SK-N-SH (cell line): ENCODE measurements at places on chromosomes 4 and X. TPM values are rescaled to one million over a fixed set of nuclear protein-coding genes. Genes with fewer than 3 reads are reported as not detected.
A peak's percentile ranks its signal among the peaks of the same experiment; 100 is the strongest.

RASGEF1B gene
- polyA plus RNA-seq, result not detected in 2 replicates

HSFX1 gene
- 0.05 and 0.12 TPM in 2 replicates for polyA plus RNA-seq

HGFAC gene
- polyA plus RNA-seq, result 0.37 and 0.43 TPM in 2 replicates

KCTD8 gene
- polyA plus RNA-seq, result not detected in 2 replicates

AREG gene
- not detected in 2 replicates for polyA plus RNA-seq

PPEF1 gene
- polyA plus RNA-seq, result 0.16 and 0.58 TPM in 2 replicates

DNA sequence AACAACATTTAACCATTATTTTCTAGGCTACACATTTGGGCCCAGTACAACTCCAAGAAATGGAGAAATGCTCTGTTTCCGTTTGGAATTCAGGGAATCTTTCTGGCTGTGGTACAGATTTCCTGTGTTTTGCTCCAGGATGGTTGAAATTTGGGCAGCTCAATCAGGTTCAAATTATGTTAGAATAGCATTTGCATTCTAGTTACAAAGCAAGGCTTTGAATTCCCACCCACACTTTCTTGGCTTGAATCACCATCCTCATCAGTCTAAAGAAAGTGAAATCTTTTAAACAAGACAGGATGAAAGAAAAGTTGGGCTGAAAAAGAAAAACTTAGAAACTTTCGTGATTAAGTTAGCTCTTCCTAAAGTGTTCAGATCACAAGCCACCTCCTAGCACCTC is 98.1 kb upstream of the VCX3B start:
- no peak overlapping the region for H3K27ac ChIP-seq
- H3K36me3 ChIP-seq, result no peaks in the 10 kb centered on the region
- no peaks in the 10 kb centered on the region for H3K27me3 ChIP-seq
- no peaks in the 10 kb centered on the region for H3K4me1 ChIP-seq

DNA sequence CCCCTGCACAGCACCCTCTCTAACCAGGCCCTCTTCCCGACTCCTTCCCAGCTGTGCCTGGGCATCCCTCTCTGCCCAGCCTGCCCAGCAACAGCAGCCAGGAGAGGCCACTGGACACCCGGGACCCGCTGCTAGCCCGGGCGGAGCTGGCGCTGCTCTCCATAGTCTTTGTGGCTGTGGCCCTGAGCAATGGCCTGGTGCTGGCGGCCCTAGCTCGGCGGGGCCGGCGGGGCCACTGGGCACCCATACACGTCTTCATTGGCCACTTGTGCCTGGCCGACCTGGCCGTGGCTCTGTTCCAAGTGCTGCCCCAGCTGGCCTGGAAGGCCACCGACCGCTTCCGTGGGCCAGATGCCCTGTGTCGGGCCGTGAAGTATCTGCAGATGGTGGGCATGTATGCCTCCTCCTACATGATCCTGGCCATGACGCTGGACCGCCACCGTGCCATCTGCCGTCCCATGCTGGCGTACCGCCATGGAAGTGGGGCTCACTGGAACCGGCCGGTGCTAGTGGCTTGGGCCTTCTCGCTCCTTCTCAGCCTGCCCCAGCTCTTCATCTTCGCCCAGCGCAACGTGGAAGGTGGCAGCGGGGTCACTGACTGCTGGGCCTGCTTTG is 1.1 kb downstream of the AVPR2 start:
- H3K27me3 ChIP-seq, result peaks cover 45% of the 10 kb centered on the region
- H3K36me3 ChIP-seq, result no peaks in the 10 kb centered on the region
- DNase-seq, result peak; percentile 29
- H3K4me3 ChIP-seq, result no peak overlapping the region

GRCh38 chrX:3820167-3820566 is 106.7 kb upstream of the PRKX start:
- peak overlapping the region; percentile 70 for H3K27ac ChIP-seq
- no peaks in the 10 kb centered on the region; the same call in 1 of the 2 replicates for H3K4me1 ChIP-seq
- DNase-seq, result no peak
- peaks cover 11% of the 10 kb centered on the region for H3K36me3 ChIP-seq

- H3K36me3 ChIP-seq, result peaks cover 3% of the 10 kb centered on the region
- no peaks in the 10 kb centered on the region for H3K27me3 ChIP-seq
- no peak overlapping the region for H3K4me3 ChIP-seq
- H3K27ac ChIP-seq, result peak overlapping the region; percentile 45
These were observed 56.4 kb downstream of the SCFD2 start for GRCh38 chr4:53309321-53310040.

- no peak overlapping the region for H3K27ac ChIP-seq
- no peaks in the 10 kb centered on the region for H3K36me3 ChIP-seq
These were observed 14.6 kb downstream of the RAB9B start for GRCh38 chrX:103817502-103817901.

GRCh38 chrX:136525738-136526606 is 6.0 kb upstream of the VGLL1 start:
- no peaks in the 10 kb centered on the region; the same call in 1 of the 2 replicates for H3K27me3 ChIP-seq
- no peaks in the 10 kb centered on the region for H3K36me3 ChIP-seq
- no peak for DNase-seq
- no peak overlapping the region for H3K4me3 ChIP-seq
- no peaks in the 10 kb centered on the region for H3K4me1 ChIP-seq
- no peak overlapping the region for H3K27ac ChIP-seq

GRCh38 chr4:158013858-158014257 is 159.0 kb downstream of the GASK1B start:
- H3K4me1 ChIP-seq, result no peaks in the 10 kb centered on the region; the same call in 1 of the 2 replicates
- no peak overlapping the region for H3K4me3 ChIP-seq
- no peaks in the 10 kb centered on the region for H3K27me3 ChIP-seq
- peak overlapping the region; percentile 85 for H3K27ac ChIP-seq

DNA sequence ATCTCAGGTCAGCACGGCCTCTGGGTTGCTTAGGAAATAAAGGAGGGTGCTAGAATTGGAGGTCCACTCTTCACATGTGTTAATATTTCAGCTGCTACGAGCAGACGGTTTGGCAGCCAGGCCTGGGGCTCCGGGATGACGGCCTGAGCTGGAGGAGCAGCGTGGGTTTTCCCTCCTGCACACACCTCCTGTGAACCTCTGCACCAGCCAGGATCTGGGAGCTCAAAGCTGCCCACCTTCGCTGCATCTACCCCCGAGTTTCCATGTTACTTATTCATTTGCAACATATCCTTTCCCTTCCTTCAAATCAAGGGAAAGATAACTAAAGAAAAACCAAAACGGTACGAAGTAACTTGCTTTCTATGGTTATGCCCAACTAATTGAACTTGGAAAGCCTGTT is 13.6 kb downstream of the STOX2 start:
- no peak overlapping the region for H3K27ac ChIP-seq
- no peaks in the 10 kb centered on the region for H3K36me3 ChIP-seq
- no peaks in the 10 kb centered on the region for H3K27me3 ChIP-seq
- no peak for DNase-seq
- no peak overlapping the region for H3K4me3 ChIP-seq

DNA sequence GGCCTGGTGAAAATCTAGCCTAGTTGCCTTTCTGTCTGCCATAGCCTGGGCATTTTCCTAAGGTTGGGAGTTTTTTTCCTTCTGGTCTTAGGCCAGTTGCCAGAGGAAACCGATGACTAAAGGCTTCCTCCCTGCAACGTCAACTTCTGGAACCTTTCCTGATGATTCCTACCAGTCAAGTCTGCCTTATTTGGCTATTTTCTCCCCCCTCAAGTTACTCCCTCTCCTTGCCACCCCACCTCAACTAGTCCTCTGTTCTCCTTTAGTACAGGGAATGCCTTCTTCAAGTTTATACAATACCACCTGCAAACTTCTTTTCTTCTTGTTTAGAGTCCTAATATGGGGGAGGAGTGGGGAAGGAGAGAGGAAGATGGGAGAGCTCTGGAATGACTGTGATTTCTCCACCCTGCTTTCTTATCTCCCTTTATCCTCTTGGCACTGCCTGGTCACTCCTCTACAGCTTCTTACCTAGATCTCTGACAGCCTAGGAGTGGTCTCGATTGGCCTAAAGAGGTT is 10.6 kb downstream of the MSN start:
- peak overlapping the region; percentile 89 for H3K27ac ChIP-seq
- H3K27me3 ChIP-seq, result no peaks in the 10 kb centered on the region
- H3K4me1 ChIP-seq, result no peaks in the 10 kb centered on the region
- H3K36me3 ChIP-seq, result no peaks in the 10 kb centered on the region

DNA sequence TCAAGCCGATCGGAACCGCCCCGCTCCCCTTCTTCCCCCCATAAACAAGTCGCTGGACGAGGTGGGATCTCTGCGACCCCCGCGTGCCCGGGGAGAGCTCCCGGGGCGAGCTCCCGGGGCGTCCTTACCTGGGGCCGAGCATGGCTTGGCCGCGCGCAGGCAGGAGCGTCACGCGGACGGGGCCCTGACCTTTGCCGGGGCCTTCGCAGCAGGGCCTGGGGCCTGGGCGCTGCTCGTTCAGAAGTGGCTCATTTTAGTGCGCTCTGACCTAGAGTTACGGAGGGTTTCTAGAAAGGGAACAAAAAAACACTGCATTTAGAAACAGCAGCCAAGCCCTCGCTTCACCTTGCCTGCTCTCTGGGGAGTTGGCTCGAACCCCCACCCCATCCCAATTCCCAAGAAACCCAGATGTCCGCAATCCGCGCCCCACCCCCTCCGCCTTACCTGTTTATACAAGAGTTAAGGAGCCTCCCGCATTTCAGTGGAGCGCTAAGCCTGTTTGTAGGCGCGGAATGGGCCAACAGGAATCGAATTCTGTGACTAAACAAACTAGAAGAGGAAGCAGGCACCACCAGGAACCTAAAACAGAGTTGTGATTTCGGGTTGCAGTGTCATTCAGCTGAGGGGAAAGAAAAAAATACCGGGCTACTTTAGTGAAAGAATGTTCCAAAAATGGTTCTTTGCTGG is 814 bp upstream of the RBM47 start:
- no peaks in the 10 kb centered on the region for H3K36me3 ChIP-seq
- no peaks in the 10 kb centered on the region; the same call in none of the 2 replicates for H3K4me1 ChIP-seq
- H3K4me3 ChIP-seq, result no peak overlapping the region
- H3K27me3 ChIP-seq, result no peaks in the 10 kb centered on the region
- H3K27ac ChIP-seq, result no peak overlapping the region
- DNase-seq, result peak; percentile 21

DNA sequence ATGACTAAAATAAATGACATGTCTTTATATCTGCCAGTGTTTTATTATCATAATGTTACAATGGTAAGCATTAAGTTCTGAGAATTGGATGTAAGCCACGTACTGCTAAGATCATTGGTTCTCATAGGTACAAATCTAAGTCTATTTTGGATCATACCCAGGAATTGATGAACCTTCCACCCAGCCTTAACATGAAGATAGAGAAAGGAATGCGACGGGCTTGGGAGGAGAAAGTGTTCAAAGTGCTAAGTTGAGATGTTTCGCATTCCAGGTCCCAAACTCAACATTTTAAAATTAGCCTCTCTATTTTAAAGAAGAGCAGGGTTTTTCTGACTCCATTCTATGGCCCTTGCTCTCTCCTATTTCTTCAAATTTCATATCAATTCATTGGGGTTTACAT is 54.9 kb upstream of the FRAS1 start:
- H3K27ac ChIP-seq, result no peak overlapping the region
- no peaks in the 10 kb centered on the region for H3K4me1 ChIP-seq
- no peak for DNase-seq

- H3K4me1 ChIP-seq, result no peaks in the 10 kb centered on the region
- H3K4me3 ChIP-seq, result no peak overlapping the region
- no peaks in the 10 kb centered on the region for H3K27me3 ChIP-seq
- no peaks in the 10 kb centered on the region for H3K36me3 ChIP-seq
- DNase-seq, result no peak
- no peak overlapping the region for H3K27ac ChIP-seq
These were observed 101.3 kb downstream of the RRAGB start for GRCh38 chrX:55818673-55819375.

DNA sequence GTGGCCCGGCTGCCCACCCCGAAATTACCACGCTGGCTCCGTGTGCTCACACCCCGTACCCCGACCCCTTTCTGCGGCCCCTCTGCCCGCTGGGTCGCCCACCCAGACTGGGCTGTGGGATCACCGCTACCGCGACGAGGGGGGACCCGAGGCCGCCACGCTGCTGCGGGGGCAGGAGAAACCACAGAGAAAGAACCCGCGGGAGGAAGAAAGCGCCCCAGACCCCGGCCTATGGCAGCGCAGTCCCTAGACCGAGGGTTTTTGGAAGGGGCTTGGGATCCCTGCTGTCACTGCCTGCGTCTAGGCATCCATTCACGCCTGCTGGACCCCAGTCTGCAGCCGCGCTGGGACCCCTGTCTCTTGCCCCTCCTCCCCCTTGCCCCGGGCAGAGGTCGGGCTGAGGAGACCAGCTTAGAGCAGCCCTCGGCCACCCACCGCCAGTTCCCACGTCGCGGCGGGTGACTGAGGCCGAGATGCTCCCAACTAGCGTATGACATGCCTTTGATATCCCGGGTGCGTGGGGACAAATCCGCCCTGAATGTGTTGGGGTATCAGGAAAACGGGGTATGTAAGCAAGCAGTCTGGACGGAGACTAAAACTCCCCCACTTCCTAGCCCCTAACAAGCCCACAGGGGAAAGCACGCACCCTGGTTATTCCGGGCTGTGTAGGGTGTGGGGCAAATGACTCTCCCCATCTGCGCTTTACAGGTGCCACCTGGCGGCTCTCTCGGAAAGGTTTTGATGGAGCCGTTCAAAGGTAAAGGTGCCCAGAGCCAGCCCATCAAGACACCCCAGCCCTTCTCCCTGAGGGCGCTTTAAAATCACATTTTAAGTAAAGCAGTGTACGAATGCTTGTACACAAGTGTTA is 862 bp upstream of the INPP4B start:
- no peak overlapping the region for H3K27ac ChIP-seq
- peaks cover 26% of the 10 kb centered on the region for H3K27me3 ChIP-seq
- peaks cover 9% of the 10 kb centered on the region; the same call in 1 of the 2 replicates for H3K4me1 ChIP-seq
- H3K36me3 ChIP-seq, result no peaks in the 10 kb centered on the region

GRCh38 chrX:115679460-115679859 is 118.5 kb downstream of the PLS3 start:
- no peak overlapping the region for H3K4me3 ChIP-seq
- H3K27me3 ChIP-seq, result peaks cover 16% of the 10 kb centered on the region
- no peaks in the 10 kb centered on the region for H3K36me3 ChIP-seq
- H3K27ac ChIP-seq, result no peak overlapping the region
- DNase-seq, result peak; percentile 61

DNA sequence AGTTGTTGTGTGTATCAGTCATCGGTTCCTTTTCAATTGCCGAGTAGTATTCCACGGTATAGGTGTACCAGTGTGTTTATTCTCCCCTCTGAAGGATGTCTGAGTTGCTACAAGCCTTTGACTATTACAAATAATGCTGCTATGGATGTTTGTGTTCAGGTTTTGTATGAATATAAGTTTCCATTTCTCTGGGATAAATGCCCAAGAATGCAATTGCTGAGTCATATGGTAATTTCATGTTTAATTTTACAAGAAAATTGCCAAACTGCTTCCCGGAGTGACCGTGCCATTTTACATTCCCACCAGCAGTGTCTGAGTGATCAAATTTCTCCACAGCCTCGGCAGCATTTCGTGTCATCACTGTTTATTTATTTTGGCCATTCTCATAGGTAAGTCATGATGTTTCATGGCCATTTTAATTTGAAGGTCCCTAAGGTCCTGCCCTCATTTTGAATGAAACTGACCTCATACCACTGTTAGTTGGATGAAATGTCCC is 73.9 kb downstream of the IRF2 start:
- peaks cover 8% of the 10 kb centered on the region for H3K4me1 ChIP-seq
- DNase-seq, result no peak
- no peaks in the 10 kb centered on the region for H3K27me3 ChIP-seq
- peak overlapping the region; percentile 64 for H3K27ac ChIP-seq

DNA sequence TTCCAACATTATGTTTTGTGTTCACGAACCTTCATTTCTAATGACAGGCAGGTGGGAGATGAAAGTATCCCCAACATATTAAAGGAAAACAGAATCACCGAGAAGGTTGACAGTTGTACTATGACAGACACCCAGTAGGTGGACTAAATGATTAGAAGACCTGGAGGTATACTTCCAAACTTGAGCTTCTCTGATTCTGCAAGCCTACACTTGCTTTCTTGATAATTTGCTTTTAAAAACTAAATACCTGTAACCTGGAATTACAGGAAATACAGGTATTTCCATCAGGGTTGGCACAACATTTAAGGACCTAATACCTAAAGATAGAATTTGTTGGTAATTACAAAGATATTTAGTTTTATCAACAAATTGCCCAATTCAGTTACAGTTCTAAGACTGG is 43.4 kb downstream of the C4orf51 start:
- H3K27me3 ChIP-seq, result no peaks in the 10 kb centered on the region
- H3K4me1 ChIP-seq, result no peaks in the 10 kb centered on the region
- no peak overlapping the region for H3K27ac ChIP-seq
- H3K4me3 ChIP-seq, result no peak overlapping the region
- H3K36me3 ChIP-seq, result no peaks in the 10 kb centered on the region
